ENCODE measurements at places on chromosomes 11 and 22.

- DNase-seq: no peak
Observed at GRCh38 chr11:61806785-61807184, 10.0 kb downstream of the FADS1 start.

DNA sequence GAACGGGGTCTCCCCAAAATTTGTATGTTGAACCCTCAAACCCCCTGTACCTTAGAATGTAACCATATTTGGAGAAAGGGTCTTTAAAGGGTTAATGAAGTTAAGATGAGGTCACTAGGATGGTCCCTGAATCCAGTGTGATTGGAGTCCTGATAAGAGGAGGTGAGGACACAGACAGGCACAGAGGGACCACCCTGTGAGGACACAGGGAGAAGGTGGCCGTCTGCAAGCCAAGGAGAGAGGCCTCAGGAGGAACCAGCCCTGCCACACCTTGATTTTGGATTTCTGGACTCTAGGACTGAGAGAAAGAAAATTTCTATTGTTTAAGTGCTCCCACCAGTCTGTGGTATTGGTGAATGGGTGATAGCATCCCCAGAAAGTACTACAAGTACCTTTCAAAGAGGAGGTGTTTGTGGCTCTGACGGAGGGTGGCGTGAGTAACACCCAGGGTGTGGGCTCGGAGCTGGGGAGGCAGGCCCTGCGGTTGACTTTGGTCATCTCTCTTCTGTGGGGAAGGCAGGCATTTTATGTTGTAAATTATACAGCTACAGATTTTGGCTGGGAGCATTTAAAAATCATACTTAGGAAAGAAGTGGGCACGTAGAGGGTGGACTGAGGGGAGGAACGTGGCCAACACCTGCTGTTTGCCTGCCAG, 13.8 kb downstream of the MRGPRF start:
- no peak for DNase-seq

- DNase-seq: no peak
Observed at GRCh38 chr22:27785831-27786230, 15.7 kb downstream of the MN1 start.

DNA sequence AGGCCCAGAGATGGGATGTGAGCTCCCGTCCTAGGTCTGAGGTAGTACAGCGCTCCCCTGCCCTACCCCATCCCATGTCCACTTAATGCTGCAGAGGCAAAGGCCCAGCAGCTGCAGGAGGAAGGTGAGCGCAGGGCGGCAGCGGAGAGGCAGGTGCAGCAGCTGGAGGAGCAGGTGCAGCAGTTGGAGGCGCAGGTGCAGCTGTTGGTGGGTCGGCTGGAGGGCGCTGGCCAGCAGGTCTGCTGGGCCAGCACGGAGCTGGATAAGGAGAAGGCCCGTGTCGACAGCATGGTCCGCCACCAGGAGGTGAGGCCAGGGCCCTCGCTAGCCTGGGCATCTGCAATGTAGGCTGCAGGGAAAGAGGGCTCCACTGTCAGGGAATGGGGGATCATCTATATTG, 15.2 kb downstream of the CCDC157 start:
- DNase-seq: no peak

GRCh38 chr11:76215941-76216340, 9.6 kb upstream of the WNT11 start:
- no peak for DNase-seq

GRCh38 chr22:24233816-24234215, 11.1 kb downstream of the GGT5 start:
- DNase-seq: no peak

DNA sequence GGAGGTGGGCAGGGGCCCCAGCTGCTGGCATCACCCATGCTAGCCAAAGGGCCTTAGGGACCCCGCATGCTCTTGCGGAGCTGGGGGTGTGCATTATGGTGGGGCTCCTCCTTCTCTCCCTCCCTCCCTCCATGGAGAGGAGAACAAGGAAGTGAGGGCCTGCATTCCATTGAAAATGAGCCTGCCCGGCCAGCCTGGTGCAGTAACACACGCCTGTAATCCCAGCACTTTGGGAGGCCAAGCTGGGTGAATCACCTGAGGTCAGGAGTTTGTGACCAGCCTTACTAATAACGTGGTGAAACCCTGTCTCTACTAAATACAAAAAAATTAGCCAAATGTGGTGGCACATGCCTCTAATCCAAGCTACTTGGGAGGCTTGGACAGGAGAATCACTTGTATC, 22.4 kb downstream of the SNAP29 start:
- no peak for DNase-seq

- DNase-seq: no peak
Observed at GRCh38 chr22:20233351-20234313, 34.5 kb downstream of the RTN4R start.

DNA sequence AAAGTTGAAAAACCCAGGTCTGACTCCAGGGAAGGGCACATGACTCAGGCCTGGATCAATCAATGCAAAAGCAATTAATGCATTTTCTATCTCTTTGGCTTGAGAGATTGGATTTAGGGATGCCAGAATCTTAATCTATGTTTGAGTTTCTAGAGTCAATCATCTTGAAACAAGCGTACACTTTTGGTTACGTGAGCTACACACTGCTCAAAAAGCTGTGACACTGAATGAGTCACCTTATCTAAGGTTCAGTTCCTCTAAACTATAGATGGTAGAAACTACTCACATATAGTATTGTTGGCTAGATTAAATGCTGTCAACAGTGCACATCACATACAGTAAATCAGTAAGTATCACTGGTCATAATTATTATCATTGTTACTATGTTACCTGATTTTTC, 24.2 kb downstream of the MRE11 start:
- no peak for DNase-seq

GRCh38 chr11:134207538-134208239, 16.1 kb downstream of the NCAPD3 start:
- peak; percentile 35 for DNase-seq

- no peak for DNase-seq
Observed at GRCh38 chr22:22429369-22430108, 79.0 kb downstream of the ZNF280B start.

DNA sequence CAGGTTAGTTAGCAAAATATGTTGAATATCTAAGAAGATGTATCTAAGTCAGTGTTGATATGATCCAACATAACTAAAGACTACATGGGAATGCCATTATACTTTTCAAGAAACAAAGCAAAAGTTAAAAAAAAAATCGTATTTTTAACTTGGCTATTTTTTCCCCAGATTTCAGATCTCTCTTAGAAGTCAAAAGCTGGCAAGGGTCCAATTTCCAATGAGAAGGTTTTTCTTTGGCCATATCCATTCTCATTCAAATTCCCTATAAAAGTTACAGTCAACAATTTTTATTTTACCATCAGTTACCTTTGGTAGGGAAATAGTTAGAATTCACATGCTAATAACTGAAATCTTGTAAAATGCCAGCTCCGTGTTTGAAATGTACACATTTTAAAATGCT, 70.5 kb upstream of the FAT3 start:
- DNase-seq: no peak

DNA sequence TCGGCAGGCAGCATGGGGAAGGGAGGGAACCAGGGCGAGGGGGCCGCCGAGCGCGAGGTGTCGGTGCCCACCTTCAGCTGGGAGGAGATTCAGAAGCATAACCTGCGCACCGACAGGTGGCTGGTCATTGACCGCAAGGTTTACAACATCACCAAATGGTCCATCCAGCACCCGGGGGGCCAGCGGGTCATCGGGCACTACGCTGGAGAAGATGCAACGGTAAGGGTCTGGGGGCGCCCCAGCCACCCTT, 204 bp downstream of the FADS2 start:
- DNase-seq: no peak

DNA sequence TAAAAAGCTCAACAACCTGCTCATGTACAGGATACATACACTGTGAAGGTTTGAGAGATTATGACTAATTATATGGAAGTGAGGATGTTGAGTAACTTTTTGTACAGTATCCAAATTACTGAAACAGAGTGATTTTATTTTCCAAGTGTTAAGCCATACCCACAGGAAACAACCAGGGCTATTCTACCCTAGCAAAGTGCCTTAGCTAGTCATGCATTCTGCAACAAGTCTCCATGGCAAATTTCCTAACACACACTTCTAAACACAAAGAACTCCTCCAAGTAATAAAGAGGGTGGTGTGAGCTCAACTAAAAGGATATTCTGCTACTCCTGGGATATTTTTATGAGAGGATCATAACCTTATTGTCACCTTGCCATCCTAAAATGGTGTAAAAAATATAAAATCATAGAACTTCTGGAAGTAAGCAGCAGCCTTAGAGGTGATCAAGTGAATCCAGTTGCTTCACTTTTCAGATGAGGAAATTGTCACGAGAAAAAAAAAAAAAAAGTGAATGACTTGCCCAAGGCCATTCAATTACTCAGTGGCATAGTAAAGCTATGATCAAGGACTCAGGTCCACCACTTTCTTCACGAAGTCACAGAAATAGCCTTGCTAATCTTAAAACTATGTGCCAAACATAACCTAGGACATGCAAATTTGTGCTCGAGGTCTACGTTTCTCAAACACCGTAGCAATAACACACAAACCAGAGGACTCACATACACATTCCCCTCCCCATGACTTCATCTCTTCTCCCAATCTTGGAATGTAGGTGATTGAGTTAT, 4.2 kb downstream of the LGR4 start:
- peak; percentile 58 for DNase-seq

- DNase-seq: peak; percentile 51
Observed at GRCh38 chr22:20615021-20615420, 107.6 kb downstream of the MED15 start.

DNA sequence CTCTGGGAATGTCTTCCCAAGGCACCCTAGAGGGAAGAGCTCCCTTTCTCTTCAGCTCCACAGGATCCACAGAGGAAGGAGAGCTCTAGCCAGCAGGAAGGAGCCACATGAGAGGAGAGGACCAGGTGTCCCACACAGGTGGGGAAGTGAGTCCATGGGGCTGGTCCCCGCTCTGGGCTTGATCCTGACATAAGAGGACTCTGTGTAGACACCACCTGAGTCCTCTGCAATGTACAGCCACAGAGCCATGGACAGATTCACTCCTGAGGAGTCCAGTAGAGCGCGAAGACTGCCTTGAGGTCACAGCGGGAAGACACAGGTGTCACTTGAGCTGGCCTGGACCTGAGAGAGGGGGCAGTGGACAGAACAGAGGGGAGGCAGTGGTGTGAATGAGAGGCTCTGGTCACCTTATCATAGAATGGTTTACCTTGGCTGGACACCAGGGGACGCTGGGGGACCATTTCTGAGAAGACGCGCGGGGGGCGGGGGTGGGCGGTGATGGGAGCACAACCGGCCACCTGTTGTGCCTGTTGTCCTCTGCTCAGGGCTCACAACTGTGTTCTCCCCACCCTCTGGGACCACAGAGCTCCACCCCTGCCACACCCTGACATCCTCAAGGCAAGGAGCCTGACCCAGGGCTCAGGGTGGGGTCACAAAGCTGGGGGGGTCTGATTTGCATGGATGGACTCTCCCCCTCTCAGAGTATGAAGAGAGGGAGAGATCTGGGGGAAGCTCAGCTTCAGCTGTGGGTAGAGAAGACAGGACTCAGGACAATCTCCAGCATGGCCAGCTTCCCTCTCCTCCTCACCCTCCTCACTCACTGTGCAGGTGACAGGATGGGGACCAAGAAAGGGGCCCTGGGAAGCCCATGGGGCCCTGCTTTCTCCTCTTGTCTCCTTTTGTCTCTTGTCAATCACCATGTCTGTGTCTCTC, 128.2 kb downstream of the ZNF280B start:
- DNase-seq: peak; percentile 46

- DNase-seq: no peak
Observed at GRCh38 chr11:41479179-41479578, 19.7 kb upstream of the LRRC4C start.

- no peak for DNase-seq
Observed at GRCh38 chr11:94557992-94558391, 9.2 kb upstream of the PIWIL4 start.

GRCh38 chr22:42692239-42693054, 28.2 kb downstream of the A4GALT start:
- DNase-seq: no peak

DNA sequence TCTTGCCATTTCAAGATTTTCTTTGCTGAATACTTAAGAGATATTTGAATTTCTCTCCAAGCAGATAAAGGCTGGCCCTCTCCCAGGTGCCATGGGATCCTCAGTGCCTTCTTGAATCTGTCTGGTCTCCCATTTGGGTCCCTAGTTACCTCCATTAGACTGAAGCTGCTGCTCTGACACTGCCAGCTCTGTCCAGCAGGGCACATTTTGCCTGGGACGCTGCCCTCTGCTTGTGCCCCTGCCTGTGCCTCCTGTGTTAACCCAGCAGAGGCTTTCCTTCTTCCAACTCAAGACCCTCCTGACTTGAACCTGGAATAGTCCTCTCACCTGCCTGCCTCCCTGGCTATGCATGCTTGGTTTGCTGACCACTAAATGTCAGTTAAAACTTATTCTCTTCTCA, 406.3 kb downstream of the BUD13 start:
- no peak for DNase-seq

DNA sequence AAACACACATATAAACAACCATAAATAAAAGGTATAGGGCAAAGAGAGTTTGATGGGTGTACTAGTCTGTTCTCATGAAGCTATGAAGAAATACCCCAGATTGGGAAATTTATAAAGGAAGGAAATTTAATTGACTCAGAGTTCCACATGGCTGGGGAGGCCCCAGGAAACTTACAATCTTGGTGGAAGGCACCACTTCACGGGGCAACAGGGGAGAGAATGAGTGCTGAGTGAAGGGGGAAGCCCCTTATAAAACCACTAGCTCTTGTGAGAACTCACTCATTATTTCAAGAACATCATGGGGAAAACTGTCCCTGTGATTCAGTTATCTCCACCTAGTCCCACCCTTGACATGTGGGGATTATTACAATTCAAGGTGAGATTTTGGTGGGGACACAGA, 385.9 kb upstream of the ANO5 start:
- no peak for DNase-seq

GRCh38 chr11:134015556-134015955, 53.3 kb upstream of the JAM3 start:
- DNase-seq: no peak

GRCh38 chr11:69367211-69367964, 73.4 kb downstream of the MYEOV start:
- DNase-seq: no peak

- DNase-seq: no peak
Observed at GRCh38 chr22:49351761-49352227, 475.9 kb downstream of the BRD1 start.

- no peak for DNase-seq
Observed at GRCh38 chr11:120573756-120574354, 62.3 kb downstream of the GRIK4 start.

Data from eye (tissue), 1 donor.